ENCODE measurements at places on chromosomes 2 and 18.

DNA sequence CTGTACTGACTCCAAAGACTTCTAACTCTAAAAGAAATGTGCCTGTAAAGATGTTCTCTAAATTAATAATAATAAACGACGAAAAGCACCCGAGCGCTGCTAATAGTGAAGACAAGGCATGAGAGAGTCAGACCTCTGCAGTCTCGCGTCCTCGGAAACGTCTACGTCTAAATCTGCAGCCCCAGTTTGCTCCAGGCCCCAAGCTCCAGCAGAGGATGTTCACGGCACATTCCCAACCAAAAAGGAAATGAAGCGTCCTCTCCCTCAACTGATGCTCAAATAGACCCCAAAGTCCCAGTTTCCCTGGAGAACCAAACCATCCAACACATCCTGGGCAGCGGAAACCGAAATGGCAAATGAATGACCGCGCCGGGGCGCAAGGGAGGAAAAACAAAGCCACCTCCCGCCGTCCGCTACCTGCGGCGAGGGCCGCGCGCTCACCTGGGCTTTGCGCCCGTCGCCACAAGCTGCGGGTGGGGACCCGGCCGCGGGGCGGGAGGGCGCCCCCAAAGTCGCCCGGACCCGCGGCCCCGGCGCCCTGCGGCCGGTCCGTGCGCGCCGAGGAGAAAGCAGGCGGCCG lies 47.1 kb upstream of the CCDC150 start:
- peak; percentile 73 for DNase-seq

DNA sequence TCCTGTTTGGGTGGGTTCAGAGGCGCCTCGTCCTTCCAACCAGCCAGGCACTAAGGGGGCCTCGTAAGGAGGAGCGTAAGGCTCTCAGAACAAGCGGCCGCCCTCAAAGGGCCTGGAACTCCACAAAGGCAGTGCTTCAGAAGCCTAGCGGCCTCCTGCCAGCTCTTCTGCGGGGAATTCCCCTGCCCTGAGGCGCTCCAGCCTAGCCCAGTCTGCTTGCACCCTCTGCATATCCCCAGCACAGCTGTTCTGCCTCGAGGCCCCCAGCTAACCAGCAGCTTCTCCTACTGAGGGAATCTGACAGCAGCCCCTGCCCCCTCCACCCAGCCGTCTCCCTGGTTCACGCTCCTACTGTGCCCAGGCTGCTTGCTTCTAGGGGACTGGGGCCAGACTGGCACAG lies 265.9 kb downstream of the TFCP2L1 start:
- no peak for DNase-seq

- no peak for DNase-seq
Measured at GRCh38 chr2:230394301-230394700, 21.7 kb upstream of the SP100 start.

DNA sequence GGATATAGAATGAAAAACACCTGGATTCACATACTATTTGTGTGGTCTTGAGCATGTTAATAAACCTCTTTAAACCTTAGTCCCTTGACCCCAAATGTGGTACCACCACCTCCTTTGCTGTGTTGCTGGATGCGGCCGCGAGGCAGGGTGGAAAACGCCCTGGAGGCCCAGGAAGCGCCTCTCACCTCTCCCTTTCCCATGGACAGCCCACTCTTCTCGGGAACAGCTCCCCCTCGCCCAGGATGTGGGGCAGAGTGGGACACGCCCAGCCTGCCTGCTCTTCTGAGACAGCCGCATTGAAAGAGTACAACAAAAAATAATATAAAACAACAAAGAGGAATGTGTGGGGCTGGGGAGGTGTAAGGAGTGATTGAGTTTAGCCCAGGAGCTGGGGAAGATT lies 549.0 kb upstream of the ID2 start:
- DNase-seq: no peak

DNA sequence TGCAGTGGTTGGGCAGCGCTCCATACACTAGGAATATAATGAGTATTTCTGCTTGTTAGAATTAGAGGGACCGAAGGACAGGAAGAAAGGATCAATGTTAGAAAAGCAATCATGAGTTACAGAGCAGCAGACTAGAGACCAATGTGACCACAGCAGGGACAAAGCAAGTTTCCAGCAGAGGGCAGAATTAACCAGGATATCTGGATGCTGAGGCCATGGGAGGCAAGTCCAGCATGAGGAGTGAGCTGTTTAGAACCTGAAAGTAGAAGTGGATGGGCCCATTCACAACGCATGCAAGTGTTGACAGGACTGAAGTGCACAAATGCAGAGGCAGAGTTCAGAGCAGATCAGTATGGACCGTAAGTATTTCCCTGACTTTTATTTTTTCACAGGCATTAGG lies 910.4 kb upstream of the GYPC start:
- no peak for DNase-seq

DNA sequence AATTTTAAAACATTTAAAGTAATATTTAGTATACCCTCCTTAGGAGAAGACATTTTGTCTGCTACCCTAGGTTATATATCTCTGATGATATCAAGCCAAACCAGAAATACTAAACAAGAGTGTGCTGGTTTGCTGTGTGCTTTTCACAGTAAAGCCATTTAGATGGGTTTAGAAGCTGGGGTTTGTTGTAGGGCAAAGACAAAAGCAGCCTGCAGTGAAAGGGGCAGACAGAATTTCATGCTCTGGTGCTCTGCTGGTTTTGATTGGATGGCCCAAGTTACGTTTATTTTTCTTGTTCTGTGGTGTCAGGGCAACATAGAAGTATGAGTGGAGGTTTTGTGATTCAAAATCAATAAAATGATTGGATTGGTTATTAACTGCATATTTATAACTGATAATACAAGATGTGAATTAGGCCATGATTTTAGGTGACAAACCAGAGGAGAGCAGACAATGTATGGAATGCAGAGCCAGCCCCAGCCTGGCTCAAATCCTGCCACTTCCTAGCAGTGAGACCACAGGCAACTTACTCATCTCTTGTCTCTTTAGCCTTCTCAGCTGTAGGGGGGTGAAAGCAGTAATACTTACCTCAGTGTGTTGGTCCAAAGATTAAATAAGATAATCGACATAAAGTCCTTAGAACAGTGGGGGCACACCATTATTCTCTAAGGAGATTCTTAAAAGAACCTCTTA lies 30.9 kb upstream of the IER3IP1 start:
- peak; percentile 12 for DNase-seq

DNA sequence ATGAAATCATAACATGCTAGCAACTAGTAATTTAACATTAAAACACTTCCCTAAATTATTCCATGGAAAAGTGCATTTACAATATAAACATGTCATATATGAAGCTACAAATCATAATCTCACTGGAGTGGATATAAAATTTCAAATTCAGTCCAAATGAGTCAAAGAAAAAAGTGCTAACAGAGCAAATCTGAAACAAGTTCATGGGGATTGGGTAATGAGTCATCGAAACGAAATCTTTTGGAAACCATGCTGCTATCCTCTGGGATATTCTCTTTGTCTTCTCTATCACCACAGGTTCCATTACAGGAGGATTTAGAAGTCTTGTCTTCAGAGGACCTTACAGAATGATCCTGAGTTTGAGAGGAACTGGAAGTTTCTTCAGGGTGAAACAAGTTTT lies 34.1 kb downstream of the STK17B start:
- DNase-seq: peak; percentile 20

- DNase-seq: no peak
Measured at GRCh38 chr2:233042549-233042948, 10.1 kb downstream of the NEU2 start.

DNA sequence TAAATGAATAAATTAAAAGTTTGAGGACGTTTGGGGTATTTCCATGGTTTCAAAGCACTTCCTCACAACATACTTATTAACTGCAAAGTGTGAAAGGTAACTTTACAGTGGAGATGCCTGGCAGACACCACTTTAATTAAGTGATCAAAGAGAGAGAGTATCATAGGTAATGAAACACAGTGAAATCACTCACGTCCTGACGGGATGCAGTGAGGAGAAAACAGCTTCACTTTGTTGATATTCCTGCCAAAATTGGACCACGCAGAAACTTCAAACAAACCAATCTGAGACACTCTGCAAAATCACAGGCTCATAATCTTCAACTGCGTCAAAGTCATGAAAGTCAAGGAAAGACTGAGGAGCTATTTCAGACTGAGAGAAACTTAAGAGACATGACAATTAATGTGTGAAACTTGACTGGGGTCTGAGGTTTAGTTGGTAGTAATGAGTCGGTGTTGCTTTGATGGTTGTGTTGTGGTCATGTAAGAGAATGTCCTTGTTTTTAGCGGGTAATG lies 66.0 kb upstream of the ITGB6 start:
- DNase-seq: no peak

GRCh38 chr2:119245076-119245840 lies 21.6 kb downstream of the STEAP3 start:
- no peak for DNase-seq

DNA sequence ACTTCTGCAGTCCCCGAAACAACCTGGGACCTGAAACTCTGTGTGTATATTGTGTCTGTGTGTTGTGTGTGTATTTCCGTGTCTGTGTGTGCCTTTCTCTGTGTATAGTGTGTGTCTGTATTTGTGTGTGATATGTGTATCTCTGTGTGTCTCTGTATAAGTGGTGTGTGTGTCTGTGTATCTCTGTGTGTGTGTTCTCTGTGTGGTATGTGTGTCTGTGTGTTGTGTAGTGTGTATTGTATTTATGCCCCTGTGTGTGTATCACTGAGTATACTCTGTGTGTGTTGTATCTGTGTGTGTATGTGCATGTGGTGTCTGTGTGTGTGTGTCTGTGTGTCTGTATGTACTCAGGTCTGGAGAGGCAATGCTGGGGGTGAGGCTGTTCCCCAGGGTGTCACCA lies 11.6 kb downstream of the CASP8 start:
- no peak for DNase-seq

Data from EH (cell line).